Stimulated activated CD4-positive, alpha-beta T cell treated with anti-CD3 and anti-CD28 coated beads, Interleukin-15, amount 100 ng/mL, for 1 hour (primary cell): ENCODE measurements at places on chromosomes 12 and 14.

- no peak for DNase-seq
These were observed 51.9 kb downstream of the TESPA1 start for GRCh38 chr12:54932691-54933090.

- no peak for DNase-seq
These were observed 32.6 kb downstream of the NGB start for GRCh38 chr14:77238356-77238755.

GRCh38 chr14:104795781-104796686 lies 486 bp upstream of the AKT1 start:
- DNase-seq = peak; percentile 40

GRCh38 chr14:100193417-100194357 lies 34.2 kb upstream of the DEGS2 start:
- no peak for DNase-seq

DNA sequence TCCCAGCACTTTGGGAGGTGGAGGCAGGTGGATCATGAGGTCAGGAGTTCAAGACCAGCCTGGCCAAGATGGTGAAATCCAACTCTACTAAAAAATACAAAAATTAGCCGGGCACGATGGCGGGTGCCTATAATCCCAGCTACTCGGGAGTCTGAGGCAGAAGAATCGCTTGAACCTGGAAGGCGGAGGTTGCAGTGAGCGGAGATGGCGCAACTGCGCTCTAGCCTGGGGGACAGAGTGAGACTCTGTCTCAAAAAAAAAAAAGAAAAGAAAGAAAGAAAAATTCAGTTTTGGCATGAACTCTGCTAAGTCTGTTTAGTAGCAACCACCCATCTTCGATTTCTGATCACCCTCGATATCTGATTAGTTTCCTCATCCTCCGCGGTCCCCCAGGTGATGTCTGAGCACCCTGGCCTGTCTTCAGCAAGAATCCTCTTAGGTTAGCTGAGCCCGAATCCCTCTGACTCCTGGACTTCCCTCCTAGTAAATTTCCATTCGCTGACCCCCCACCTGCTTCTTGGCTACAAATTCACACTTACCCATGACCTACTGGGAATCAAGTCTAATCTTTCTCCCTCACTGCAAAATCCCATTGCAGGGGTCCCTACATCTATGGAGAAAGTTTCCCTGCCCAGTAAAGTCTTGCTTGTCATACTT lies 879 bp upstream of the HSPB8 start:
- no peak for DNase-seq

DNA sequence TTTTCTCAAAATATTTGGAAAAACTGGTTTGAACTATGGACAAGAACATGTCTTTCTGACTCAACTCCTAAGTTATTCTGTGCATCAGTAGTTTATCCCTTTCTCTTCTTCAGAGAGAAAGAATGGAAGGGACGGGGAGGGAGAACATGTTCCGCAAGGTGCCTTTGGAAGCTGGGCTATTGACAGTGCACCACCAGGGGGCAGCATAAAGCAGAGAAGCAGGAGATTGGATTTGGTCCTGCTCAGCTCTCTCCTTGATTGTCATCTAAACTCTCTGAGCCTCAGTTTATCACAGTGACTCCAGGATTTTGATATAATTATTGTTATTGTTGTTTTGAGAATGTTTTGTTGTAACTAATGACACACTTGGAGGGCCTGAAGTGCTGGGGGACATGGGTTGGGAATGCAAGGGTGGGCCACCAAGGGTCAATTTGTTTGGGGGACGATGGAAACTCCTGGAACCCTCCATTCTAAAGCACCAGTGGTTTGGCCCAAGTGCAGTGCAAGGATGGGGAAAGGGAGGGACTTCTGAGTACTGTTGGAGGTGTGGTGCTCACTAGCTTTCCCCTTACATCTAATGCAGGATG lies 45.3 kb upstream of the ANO6 start:
- peak; percentile 64 for DNase-seq

DNA sequence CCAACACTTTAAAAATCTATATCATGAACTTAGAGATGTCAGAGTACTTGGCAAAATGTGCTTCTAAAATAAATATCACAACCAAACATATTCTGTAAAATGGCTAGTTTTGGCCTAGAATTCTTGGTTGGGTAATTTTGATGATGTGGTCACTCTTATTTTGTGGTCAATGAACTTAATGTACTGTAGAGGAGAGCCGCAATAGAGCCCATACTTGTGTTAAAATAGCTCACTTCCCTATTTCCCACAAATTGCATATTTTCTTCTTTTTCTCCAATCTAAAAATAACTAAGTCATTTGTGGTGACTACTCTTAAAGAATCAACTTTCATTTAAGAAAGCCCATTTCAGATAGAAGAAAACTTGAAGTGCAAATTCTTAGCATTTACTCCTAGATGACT lies 619.4 kb downstream of the CCER1 start:
- no peak for DNase-seq

- DNase-seq = no peak
These were observed 208.7 kb downstream of the NELL2 start for GRCh38 chr12:44667461-44667860.

- DNase-seq = no peak
These were observed 9.1 kb downstream of the B4GALNT1 start for GRCh38 chr12:57623811-57624390.

DNA sequence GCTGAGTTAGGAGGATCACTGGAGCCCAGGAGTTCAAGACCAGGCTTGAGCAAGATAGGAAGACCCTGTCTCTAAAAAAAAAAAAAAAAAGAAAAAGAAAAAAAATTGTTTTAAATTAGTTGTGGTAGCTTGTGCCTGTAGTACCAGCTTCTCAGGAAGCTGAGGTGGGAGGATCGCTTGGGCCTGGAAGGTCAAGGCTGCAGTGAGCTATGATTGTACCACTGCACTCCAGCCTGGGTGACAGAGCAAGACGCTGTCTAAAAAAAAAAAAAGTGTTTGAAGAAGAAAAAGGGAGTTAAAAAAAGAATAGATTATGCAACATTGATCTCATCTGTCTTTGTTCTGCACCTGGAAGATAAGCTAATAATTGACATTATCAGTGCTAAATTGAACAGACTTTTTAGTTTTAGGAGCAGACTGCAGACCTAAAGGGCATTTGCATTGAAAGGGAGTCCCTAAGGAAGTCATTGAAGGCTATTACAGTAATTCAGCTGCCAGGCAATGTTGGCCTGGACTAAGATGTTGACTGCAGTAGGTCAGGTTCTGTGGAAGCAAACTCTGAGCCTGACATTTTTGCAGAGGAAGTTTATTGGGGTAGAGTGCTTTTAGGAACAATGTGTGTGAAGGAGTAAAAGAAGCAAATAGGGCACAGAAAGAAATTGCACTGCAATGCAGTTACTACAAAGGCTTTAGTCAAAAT lies 215.8 kb downstream of the PCNX1 start:
- no peak for DNase-seq

DNA sequence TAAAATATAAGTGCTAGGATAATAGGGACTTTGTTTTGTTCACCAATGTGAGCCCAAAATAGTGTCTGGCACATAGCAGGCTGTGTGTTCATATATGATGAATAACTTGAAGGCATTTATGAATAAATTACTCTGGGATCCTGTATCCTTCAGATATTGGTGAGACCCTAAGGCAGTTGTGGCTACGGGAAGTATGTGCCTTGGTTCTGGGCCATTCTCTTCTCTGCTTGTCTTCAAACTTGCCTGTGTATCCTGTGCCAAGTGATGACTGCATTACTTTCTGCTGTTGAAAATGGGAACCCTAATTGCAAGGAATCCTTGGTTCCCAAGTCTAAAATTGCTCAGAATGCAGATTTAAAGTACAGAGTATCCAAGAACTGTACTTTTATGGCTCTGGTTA lies 67.6 kb upstream of the KTN1 start:
- DNase-seq = no peak
